Neural crest cell (in vitro differentiated cells): ENCODE measurements at places on chromosomes 1 and 21. TPM values are rescaled to one million over a fixed set of nuclear protein-coding genes. Genes with fewer than 3 reads are reported as not detected.
A peak's percentile ranks its signal among the peaks of the same experiment; 100 is the strongest.

GRCh38 chr1:218585511-218586184, 240.5 kb downstream of the TGFB2 start:
- H3K27me3 ChIP-seq, result no peaks in the 10 kb centered on the region
- peaks cover 10% of the 10 kb centered on the region for H3K36me3 ChIP-seq
- H3K27ac ChIP-seq, result no peak overlapping the region
- H3K4me1 ChIP-seq, result peaks cover 24% of the 10 kb centered on the region
- H3K4me3 ChIP-seq, result no peak overlapping the region

- no peak for DNase-seq
- no peak overlapping the region for H3K4me3 ChIP-seq
- H3K4me1 ChIP-seq, result no peaks in the 10 kb centered on the region
These were observed 3.1 kb downstream of the C1orf162 start for GRCh38 chr1:111476761-111477309.

DNA sequence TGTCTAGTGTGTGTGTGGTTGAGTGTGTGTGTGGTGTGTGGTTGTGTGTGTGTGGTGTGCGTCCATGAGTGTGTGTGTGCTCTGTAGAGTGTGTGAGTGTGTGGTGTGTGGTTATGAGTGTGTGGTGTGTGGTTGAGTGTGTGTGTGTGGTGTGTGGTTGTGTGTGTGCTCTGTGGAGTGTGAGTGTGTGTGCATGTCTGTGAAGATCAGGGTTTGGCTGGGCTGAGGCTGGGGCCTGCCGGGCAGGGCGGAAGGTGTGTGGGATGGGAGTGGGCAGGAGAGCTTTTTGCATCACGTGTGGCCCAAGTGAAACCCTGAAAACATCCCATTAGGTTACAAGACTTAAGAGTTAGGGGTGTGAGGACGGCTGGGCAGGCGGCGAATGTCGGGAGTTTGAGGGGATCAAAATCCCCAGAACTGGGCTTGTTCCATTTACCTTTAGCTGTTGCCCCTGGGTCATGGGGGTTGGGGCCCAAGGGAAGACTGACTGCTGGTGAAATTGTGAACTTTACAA, 2.9 kb upstream of the FCMR start:
- H3K27me3 ChIP-seq, result no peaks in the 10 kb centered on the region
- no peaks in the 10 kb centered on the region for H3K36me3 ChIP-seq
- H3K4me1 ChIP-seq, result peaks cover 3% of the 10 kb centered on the region
- H3K27ac ChIP-seq, result no peak overlapping the region

GRCh38 chr1:112887599-112888283, 68.3 kb downstream of the SLC16A1 start:
- no peak overlapping the region for H3K27ac ChIP-seq
- no peaks in the 10 kb centered on the region for H3K27me3 ChIP-seq
- DNase-seq, result no peak
- peaks cover 3% of the 10 kb centered on the region for H3K4me1 ChIP-seq
- no peaks in the 10 kb centered on the region for H3K36me3 ChIP-seq
- H3K4me3 ChIP-seq, result no peak overlapping the region

DNA sequence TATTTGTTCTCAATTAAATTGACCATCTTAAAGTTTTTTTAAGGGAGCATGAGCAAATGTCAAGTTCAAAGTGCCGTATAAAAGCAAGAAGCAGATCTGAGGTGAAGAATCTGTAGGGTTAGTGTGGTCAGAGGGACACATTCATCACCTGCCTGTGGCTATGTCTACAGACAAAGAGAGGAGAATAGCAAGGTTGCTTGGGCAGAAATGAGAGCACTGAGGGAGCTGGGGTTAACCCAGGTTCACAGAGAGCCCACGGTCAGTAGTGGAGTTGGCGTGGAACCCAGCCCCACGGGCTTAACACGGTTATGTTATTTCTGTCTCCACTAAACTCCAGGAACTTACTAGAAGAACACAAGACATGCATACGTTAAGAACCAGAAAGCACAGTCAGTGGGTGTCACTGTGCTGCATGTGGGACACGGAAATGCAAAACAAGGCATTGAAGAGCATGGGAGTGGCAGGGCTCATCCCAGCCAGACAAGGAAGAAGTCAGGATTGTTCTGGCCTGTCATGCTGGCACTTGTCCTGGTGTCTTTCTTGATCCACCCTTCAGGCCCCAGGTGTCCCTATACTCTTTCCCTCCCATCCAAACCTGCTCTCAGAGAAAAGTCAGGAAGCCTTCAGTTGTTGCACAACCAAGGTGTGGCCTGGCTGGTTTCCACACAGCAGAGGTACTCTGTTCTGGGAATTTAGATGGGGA, 95.5 kb upstream of the IVNS1ABP start:
- H3K4me1 ChIP-seq, result peaks cover 7% of the 10 kb centered on the region
- DNase-seq, result no peak
- no peak overlapping the region for H3K4me3 ChIP-seq
- no peaks in the 10 kb centered on the region for H3K27me3 ChIP-seq

DNA sequence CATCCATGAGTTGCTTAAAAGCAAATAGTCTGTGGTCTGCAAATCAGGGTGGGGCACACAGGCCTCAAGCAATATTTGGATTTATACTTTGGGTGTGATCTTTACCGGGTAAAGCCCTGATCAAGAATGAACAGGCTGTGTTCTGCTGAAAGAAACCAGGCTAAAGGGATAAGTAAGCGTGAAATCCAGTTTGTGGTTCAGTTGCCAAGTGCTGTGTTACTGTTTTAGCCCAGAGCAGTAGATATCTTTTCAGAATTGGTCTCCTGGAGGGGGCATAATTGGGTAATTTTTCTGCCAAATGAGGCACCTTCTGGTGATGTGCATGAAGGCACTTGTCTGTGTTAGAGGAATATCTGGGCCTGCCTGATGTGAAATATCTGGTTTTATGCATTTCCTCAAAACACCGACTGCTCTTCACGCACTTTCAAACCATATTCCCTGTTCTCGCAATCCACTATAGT, 21.4 kb downstream of the AIM2 start:
- H3K4me3 ChIP-seq, result no peak overlapping the region
- no peak for DNase-seq
- H3K27ac ChIP-seq, result no peak overlapping the region

- peak; percentile 41 for DNase-seq
- no peak overlapping the region for H3K27ac ChIP-seq
- H3K36me3 ChIP-seq, result peaks cover 3% of the 10 kb centered on the region
- peak overlapping the region; percentile 2 for H3K4me3 ChIP-seq
These were observed 125.2 kb upstream of the PTBP2 start for GRCh38 chr1:96596226-96596922.

RAD54L gene
- total RNA-seq, result 54.2 and 55.8 TPM in 2 replicates

ITGB3BP gene
- total RNA-seq, result 55.8 and 57.6 TPM in 2 replicates

HSD3B2 gene
- not detected in 2 replicates for total RNA-seq

SAMD13 gene
- total RNA-seq, result 2.1 and 2.3 TPM in 2 replicates

CD2 gene
- not detected in 2 replicates for total RNA-seq

CA6 gene
- not detected in 2 replicates for total RNA-seq

CD1B gene
- total RNA-seq, result not detected in 2 replicates

CD84 gene
- not detected in 2 replicates for total RNA-seq
